ENCODE measurements at places on chromosomes 4 and X. TPM values are rescaled to one million over a fixed set of nuclear protein-coding genes. Genes with fewer than 3 reads are reported as not detected.

LRCH2 gene
- total RNA-seq, result 15.8 TPM

GLOD5 gene
- not detected for total RNA-seq

TRIM2 gene
- 68.0 TPM for total RNA-seq

PLAC8 gene
- not detected for total RNA-seq

NDUFC1 gene
- 27.2 TPM for total RNA-seq

POU3F4 gene
- not detected for total RNA-seq

SSX3 gene
- not detected for total RNA-seq

SMIM10L2A gene
- total RNA-seq, result 0.50 TPM

NAA11 gene
- not detected for total RNA-seq

ARMCX1 gene
- total RNA-seq, result 68.4 TPM

DUSP9 gene
- total RNA-seq, result 0.11 TPM

ARSJ gene
- total RNA-seq, result 40.9 TPM

SPANXA2 gene
- total RNA-seq, result not detected

PGAM4 gene
- 0.25 TPM for total RNA-seq
